ENCODE measurements at places on chromosomes 2 and 18. TPM values are rescaled to one million over a fixed set of nuclear protein-coding genes. Genes with fewer than 3 reads are reported as not detected.

POTEC gene
- polyA plus RNA-seq: 0.01 TPM

GRCh38 chr2:121355488-121355887 is 70.5 kb upstream of the TFCP2L1 start:
- DNase-seq: no peak

DNA sequence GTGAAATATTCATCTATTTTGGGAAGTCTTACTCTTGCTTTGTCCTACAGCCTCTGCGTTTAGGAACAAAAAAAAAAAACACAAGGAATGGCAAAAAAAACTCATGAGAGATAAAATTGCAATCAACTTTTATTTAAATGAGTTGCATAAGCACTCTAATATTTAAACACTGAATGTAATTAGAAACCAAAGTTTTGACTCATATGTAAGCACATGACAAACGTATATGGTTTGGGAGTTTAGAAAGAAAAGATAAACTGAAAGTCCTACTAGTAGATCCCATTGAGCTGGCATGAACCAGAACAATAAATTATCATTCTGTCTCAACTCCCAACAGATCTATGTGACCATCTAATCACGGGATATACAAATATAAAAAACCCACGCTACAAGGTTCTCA is 44.8 kb downstream of the REV1 start:
- DNase-seq: no peak

COL4A3 gene
- not detected for polyA plus RNA-seq

DNA sequence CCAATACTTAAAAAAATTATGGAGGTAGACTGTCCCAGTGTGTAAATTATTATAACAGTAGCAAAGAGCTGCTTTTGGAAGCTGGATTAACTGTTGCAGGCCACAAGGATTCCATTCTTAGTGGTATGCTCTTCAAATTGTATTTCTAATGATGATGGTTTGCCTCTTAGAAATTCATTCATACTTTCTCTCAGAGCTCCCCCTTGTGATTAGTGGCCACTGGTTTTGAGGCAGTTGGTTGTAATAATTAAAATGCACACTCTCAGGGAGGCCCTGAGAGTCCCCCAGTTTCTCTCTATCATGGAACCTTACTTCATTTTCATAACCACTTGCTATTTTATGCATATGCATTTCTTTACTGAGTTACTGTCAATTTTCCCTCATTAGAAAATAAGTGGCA is 122.5 kb downstream of the PLA2R1 start:
- DNase-seq: no peak

DNA sequence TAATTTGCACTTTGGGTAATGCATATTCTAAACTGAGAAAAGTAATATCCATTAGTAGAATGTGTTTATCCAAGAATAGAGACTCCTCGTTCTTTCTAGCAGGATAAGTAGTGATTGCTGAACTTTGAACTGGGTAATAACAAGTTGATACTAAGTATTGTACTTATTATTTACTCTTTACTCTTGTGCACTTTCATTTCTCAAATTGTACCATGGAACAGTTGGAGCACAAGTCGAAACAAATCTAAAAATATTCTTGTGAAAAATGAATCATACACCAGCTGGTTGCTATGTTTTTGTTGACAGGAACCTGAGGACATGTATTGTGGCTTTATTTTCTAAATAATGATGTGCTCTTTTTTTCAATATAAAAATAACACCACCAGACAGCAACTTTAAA is 111.9 kb downstream of the RGPD3 start:
- DNase-seq: no peak

GNLY gene
- polyA plus RNA-seq: not detected

ERFE gene
- 7.1 TPM for polyA plus RNA-seq

- no peak for DNase-seq
Measured at GRCh38 chr18:76621782-76622495, 126.9 kb upstream of the ZNF516 start.

AKAIN1 gene
- not detected for polyA plus RNA-seq

Measured in K562 (cell line).